ENCODE measurements at places on chromosomes 2 and 18.

DNA sequence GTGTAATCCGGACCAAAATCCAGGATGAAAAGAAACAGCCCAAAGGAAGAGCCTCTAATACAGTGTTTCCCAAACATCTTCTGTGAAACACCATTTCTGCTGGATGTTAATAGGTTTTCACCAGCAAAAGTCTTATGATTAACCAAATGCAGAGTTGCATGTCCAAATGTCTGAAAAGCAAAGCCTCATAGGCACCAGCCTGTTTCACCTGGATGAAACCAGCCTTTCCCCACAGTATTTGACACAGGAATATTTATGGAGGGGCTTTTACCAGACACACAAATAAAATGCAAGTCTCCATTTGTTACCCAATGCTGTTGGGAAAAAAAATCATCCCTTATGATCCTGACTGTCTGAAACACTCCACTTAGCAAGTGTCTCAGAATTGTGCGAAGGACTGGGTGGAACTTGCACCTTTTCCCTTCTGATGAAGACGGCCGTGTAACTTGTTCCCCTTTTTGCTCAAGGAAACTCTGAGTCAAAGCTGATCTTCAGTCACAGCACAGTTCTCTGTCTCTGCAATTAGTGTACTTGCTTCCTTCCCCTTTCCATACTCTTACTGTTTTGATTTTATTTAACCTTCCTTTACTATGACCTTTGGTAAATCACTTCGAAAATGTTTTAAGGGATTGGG, 70.3 kb upstream of the IL1R2 start:
- DNase-seq = peak; percentile 31

DNA sequence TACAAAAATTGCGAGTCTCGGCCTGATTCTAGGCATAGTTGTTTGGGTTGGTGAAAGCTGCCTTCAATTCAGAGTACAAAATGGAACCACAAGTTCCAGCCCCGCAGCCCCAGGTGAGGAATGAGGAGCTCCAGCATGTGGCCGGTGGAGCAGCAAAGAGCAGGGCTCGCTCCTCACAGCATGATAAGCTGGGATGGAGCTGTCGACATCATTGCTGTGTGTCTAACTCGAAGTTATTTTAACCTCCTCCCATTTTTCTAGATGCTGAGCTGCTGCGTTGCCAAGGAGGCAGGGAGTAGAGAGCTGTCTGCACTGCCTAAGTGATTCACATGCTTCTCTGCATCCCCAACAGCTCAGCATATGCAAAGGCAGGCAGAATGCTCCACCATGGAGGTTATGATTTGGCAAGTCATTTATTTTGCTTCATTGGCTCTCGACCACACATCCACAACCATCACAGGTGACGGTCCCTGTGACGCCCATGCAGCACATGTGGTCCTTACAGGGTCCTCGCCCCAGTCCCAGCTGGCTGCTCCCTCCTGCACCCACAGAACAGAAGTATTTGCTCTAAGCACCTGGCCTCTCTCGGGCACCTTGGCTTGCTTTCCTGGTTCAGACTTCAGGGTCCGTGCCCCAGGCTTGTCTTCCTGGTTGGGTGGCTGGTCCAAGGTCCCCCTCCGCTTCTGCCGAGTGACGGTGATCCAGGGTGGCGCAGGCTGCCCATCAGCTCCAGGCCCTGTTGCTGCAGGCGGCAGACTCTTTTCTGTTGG, 66.0 kb upstream of the MGAT4A start:
- DNase-seq = no peak

DNA sequence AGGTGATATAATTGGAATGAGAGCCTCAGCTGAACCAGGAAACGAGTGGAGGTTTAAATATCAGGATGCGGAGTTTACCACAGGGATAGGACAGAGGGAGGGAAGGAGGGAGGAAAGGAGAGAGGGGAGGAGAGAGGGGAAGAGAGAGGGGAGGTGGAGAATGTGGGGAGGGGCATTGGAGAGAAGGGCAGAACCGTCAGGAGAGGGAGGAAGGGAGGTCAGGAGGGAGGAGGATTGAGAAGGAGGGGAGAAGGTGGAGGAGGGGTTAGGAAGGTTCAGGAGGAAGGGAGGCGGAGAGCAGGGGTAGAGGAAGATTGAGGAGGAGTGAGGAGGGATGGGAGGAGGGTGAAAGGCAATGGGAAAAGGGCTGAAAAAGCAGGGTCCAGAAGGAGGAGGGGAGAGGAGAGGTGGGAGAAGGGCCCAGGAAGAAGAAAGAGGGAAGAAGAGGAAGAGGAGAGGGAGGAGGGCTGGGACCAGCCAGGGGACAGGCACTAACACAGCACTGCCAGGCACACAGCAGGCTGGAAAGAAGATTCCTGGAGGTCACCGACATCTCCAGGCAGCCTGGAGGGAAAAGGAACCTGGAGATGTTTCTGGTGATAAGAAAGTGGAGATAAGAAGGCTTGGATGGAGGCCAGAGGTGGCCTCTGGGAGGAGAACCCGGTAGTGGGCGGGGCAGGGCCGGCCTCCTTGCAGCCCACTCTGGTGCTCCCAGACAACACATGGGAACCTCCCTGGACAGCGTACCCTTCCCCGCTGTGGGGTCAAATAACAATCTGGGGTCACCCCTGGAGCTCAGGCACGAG, 176.7 kb upstream of the SMAD2 start:
- no peak for DNase-seq

DNA sequence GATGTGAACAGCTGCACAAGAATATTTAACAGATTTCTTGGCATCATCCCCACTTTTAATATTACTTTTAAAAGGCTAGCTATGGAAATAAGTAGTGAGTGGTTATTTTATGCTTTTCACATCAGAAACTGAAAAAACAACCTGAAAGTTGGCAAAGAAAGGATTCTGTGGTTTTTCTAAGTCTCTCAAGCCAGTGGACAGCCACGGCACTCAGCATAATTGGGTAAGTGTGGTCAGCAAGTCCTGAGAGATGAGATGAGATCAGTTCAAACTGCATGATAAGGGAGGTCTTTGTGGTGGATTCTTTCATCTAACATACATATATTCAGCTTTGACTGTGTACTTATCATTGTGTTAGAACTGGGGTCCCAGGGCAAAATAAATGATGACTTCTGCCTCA, 105.2 kb downstream of the LYPD6B start:
- no peak for DNase-seq

- DNase-seq = no peak
These were observed 208.2 kb upstream of the CHAC2 start for GRCh38 chr2:53559302-53559966.

DNA sequence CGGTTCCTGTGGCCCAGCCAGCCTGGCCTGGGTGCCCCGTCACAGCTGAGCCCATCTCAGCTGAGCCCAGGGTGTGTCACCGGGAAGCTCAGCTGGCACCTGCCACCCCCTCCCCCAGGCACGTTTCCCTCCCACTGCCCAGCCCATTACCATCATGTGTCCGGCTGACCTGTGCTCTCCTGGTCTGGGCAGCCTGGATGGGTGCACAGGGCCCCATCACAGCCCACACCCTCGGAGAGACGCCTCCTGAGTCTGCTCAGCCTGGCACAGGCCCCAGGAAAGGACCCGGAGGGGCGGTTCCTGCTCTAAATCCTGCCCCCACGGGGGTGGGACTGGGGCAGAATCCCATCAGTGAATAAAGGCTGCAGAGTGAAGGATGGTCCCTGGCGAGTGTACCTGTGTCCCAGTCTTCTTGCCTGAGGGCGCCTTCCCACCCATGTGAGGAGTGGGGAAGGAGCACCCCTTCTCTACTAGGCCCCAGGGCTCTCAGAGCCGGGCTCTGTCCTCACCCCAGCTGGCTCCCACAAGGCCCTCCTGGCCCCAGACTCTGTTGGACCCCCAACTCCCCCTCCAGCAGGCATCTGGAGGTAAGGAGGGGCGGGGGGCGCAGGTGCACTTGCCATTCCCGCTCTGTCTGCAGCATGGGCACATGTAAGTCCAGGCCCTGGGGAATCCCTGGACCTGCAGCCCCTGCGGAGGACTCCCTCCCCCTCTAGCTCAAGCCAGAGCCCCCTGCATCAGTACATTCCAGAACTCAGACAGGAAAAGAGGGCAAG, 21.2 kb downstream of the GPC1 start:
- no peak for DNase-seq

DNA sequence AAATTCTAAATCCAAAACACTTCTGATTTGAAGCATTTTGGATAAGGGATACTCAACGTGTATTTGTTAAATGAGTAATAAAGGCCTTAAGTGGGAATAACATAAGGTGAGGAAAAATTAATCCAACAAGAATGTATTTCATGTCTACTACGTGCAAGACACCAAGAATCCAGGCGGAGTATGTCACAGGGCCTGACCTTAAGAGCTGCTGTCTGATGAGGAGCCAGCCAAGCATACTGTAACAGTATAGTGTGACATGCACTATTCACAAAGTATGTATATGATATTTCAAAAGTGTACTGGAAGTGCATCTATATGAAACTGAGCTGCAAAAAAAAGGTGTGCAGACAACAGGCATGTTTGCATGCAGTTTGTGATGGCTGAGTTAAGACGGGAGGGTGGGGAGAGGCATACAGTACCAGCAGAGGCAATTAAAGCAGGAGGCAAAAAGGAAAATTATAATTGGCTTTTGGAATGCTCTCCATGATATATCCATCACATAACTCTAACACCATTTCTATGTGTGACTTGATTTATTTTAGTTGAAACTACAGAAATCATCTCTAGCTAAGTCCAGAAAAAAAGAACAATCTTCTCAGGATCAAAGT, 18.2 kb downstream of the IWS1 start:
- no peak for DNase-seq

DNA sequence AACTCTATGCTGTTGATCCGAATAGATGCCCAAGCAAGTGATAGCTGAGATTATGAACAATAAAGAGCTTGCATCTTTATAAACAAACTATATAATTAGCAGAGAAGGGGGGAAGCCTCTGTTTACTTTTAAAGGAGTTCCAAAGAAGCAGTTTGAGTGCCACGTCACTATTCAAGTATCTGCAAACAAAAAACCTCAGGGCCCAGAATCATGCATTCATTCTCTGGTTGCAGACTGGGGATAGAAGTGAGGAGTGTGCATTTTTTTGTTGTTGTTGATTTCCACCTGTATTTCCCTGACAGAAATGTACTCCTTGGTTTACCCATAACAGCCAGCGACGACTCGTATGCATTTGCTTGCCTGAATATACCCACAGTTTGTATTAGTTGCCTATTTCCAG, 264.3 kb downstream of the PTGR3 start:
- no peak for DNase-seq

GRCh38 chr2:147588191-147588590, 256.6 kb upstream of the ACVR2A start:
- no peak for DNase-seq

DNA sequence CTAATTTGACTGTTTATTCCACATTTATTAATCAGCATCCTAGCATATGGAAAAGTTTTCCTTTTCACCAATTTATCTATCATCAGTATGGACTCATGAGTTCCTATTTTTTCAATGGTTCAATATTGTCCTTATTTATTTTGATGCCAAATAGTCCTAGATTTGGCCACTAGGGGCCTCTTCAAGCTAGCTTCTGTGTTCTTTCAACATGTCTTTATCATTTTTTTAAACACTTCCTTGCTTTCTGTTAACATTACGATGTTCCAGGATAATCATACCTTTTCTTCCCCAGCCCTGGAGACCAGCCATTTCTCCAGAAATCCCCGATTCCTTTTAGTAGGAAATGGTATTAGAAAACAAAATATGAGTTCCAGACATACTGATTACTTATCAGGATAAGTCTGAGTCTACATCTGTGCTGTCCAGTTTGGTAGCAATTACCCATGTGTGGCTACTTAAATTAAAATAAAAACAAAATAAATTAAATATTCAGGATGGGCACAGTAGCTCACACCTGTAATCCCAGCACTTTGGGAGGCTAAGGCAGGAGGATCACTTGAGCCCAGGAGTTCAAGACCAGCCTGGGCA, 70.6 kb downstream of the RPE start:
- no peak for DNase-seq

- DNase-seq = no peak
These were observed 27.7 kb downstream of the COL5A2 start for GRCh38 chr2:189151906-189152305.

GRCh38 chr2:6355886-6356761, 509.6 kb downstream of the CMPK2 start:
- no peak for DNase-seq

GRCh38 chr2:196362973-196363549, 191.7 kb upstream of the STK17B start:
- DNase-seq = no peak

- DNase-seq = no peak
These were observed 45.7 kb downstream of the RALB start for GRCh38 chr2:120298173-120298835.

DNA sequence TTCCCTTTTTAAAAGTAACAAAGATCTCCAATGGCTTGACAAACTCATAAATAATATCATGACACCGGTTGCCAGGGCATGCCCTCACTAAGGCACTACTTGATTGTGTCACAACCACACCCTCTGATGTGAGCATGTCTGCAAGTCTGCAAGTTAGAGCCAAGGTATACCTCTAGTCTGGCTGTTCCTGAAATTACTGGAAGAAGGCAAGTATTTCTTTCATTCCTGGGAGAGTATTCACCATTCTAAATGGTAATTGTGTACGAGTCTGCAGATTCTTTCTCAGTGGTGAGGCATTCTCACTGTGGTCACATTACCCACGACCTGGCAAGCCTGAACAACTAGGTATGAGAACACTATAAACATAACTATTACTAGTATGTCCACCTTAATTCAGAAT, 25.7 kb upstream of the RNU4ATAC start:
- DNase-seq = no peak

GRCh38 chr2:226307487-226308322, 491.9 kb downstream of the IRS1 start:
- no peak for DNase-seq

DNA sequence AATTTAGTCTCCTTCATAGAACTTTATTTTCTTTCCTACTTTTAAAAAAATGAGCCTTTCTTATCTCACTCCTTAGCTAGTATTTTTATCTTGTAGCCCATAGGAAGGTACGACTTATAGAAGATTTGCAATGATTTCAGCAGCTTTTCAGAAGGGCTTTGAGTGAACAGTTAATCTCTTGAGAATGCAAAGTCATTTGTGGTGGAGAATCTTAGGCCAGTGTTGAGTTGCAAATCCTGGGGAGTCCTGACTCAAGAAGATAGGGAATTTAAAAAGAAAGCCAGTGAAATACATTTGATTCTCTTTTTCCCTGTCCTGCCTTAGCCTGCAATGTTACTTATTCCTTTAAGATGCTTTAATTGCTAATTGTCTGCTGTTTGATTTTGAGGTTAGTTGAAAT, 33.6 kb downstream of the LYPD6 start:
- no peak for DNase-seq

DNA sequence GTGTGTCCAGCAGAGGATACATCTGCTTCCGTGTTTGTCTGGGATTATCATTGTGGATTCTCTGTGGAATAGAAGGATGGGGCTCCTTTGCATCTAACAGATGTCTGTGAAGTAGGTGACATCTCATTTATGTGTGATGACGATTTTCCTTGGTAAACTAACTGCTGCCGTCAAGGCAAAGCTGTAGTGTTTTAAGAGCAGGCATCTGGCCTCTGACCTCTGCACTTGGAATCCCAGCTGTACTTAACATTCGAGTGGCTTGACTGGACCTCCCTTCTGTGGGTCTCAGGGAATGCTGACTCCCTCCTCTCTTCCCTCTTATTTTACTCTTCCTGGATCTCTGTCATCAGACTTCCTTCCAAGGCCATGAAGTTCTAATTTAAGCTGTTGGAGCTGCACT, 56.4 kb downstream of the DCDC2C start:
- DNase-seq = no peak

GRCh38 chr2:127913808-127914457, 28.2 kb upstream of the AMMECR1L start:
- no peak for DNase-seq

GRCh38 chr2:69166812-69167468, 154.0 kb downstream of the ANTXR1 start:
- no peak for DNase-seq

- no peak for DNase-seq
These were observed 123.0 kb downstream of the SPTBN1 start for GRCh38 chr2:54579061-54579681.

All from CD8-positive, alpha-beta T cell (primary cell).